KG1 (cell line): ENCODE measurements at places on chromosomes 3 and 15.
A peak's percentile ranks its signal among the peaks of the same experiment; 100 is the strongest.

GRCh38 chr3:117509858-117510257, 800.3 kb downstream of the TUSC7 start:
- DNase-seq = no peak

DNA sequence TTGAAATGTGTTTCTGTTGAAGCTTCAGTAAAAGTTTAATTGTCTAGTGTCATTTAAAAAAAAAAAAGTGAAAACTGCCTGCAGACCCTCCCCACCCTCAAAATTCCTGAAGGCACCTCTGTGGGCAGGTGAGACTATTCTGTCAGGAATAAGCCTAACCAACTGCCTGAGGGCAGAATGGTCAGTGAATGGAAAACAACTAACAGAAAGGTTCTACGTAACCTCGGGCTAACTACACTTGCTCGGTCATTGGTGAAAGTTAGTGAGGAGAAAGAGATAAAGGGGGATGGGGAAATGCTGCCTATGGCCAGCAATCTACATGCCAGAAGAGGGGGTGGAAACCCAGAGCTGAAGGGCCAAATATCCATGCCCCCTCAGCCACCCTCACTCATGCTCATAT, 108.6 kb upstream of the SLC24A5 start:
- DNase-seq = no peak

- DNase-seq = no peak
Observed at GRCh38 chr15:93469994-93470393, 381.0 kb upstream of the RGMA start.

DNA sequence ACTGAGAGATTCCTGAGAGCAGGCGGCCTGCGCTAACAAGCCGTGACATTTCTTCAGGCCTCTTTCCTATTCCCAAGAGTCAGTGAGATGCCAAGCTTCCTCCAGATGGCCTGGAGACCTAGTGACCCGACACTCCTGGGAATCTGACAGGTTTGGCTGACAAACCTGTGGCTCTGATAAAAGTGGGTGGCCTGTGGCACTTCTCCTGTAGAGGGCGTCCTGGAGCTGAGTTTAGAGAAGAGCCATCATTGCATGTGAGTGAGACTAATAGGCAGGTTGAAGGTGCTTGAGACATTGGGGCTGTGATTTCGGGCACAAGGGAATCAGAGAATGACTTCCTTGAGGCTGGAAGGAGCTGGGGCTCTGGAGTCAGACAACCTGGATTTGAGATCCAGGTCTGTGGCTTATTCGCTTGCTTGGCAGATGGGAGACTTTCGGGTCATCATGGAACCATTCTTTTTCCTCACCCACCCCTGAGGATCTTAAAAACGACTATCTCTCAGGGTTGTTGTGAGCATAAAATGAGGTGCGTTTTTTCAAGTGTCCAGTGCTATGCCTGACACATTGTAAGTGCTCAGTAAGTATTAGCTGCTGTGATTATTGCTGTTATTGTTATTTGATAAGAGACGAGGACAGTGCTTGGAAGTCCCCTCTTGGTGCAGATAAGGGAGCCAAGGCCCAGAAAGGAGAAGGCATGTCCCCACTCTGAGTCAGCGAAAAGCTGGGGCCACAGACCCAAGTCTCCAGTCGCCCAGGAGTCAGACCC, 77.2 kb downstream of the SCN10A start:
- peak; percentile 23 for DNase-seq

DNA sequence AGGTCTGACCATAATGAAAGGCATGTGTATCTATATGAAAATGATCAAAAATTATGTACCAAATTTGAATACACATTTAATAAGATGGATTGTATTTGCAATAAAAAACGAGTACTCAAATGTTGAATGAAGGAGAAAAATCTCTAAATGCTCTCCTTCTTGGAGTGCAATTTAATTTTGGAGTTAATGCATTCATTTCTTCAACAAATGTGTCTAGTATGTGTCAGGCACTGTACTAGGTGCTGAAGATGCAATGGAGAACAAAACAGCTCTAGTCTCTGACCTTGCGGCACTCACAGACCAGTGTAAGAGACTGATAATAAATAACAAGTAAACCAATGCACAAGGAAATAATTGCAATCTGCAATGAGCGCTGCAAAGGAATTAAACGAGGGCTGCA, 28.8 kb downstream of the CA12 start:
- no peak for DNase-seq

GRCh38 chr3:43055806-43056770, 49.8 kb downstream of the POMGNT2 start:
- DNase-seq = no peak
